ENCODE measurements at places on chromosomes 13 and 19. TPM values are rescaled to one million over a fixed set of nuclear protein-coding genes. Genes with fewer than 3 reads are reported as not detected.

Gene CYP2A6
- not detected for total RNA-seq

Gene ZNF543
- 1.3 TPM for total RNA-seq

Gene PBX4
- total RNA-seq: 1.7 TPM

Gene VSTM1
- total RNA-seq: not detected

Gene PINLYP
- 0.18 TPM for total RNA-seq

Gene ZNF135
- total RNA-seq: not detected

Gene PEAK3
- total RNA-seq: not detected

Gene ZNF225
- 2.6 TPM for total RNA-seq

Gene OR7D2
- not detected for total RNA-seq

Gene ZNF506
- not detected for total RNA-seq

Gene ZNF792
- total RNA-seq: 1.9 TPM

Gene CLEC17A
- not detected for total RNA-seq

Gene GPC6
- 5.8 TPM for total RNA-seq

Gene ICAM1
- 4.4 TPM for total RNA-seq

Gene PSG2
- not detected for total RNA-seq

Gene AMH
- 22.3 TPM for total RNA-seq

Gene TNFSF11
- not detected for total RNA-seq

Gene F10
- total RNA-seq: not detected

Gene CD209
- total RNA-seq: not detected

Gene SYNGR4
- total RNA-seq: 3.7 TPM

Gene EDDM13
- not detected for total RNA-seq

Gene POLR2I
- 245 TPM for total RNA-seq

Gene IFNL1
- 0.30 TPM for total RNA-seq

Gene ZNF414
- 14.2 TPM for total RNA-seq

Gene SPART
- total RNA-seq: 32.7 TPM

Gene LYL1
- 0.88 TPM for total RNA-seq

Gene S1PR4
- total RNA-seq: not detected

Gene ZNF570
- total RNA-seq: 3.1 TPM

Gene LPAR6
- 0.97 TPM for total RNA-seq

Gene SIGLEC10
- not detected for total RNA-seq

Gene MTUS2
- total RNA-seq: not detected

Gene POSTN
- total RNA-seq: not detected

Gene KCNK6
- total RNA-seq: 5.4 TPM

Gene FBXO27
- total RNA-seq: 2.7 TPM

Gene TMTC4
- total RNA-seq: 11.1 TPM

Gene DEDD2
- 75.9 TPM for total RNA-seq

Gene UCHL3
- total RNA-seq: 46.9 TPM

Gene C13orf46
- not detected for total RNA-seq

Gene CEACAM3
- total RNA-seq: not detected

Gene VSTM2B
- total RNA-seq: not detected

Gene GRK1
- total RNA-seq: not detected

Gene MEDAG
- total RNA-seq: not detected

Gene ZNF813
- total RNA-seq: 0.11 TPM

Gene IRGC
- not detected for total RNA-seq

Gene GPR4
- 0.44 TPM for total RNA-seq

Gene ACP4
- total RNA-seq: not detected

Gene ETV2
- total RNA-seq: 1.2 TPM

Gene ZNF611
- total RNA-seq: 2.3 TPM

Gene ZNF112
- 2.0 TPM for total RNA-seq

Gene CYP2A7
- not detected for total RNA-seq
